GM19239 (cell line): ENCODE measurements at places on chromosomes 11 and 22.

GRCh38 chr22:28220626-28221363 lies 301.7 kb upstream of the PITPNB start:
- DNase-seq = no peak

DNA sequence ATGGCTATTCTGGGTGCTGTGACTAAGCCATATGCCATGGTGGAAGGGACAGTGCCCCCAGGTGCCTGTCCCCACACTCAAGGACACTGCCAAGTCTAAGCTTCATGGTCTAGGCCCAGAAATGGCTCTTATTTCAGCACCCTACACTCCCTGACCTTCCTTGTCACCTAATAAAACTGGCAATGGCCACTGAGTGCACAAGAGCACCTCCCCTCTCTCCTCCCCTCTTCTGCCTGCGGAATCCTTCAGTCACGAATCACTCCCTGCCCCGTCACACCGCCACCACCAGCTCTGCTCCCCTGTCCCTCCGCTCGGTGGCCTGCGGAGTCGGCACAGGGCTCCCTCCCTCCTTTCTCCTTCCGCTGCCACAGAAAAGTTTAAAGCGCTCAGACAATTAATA lies 19.0 kb upstream of the LMO1 start:
- no peak for DNase-seq

DNA sequence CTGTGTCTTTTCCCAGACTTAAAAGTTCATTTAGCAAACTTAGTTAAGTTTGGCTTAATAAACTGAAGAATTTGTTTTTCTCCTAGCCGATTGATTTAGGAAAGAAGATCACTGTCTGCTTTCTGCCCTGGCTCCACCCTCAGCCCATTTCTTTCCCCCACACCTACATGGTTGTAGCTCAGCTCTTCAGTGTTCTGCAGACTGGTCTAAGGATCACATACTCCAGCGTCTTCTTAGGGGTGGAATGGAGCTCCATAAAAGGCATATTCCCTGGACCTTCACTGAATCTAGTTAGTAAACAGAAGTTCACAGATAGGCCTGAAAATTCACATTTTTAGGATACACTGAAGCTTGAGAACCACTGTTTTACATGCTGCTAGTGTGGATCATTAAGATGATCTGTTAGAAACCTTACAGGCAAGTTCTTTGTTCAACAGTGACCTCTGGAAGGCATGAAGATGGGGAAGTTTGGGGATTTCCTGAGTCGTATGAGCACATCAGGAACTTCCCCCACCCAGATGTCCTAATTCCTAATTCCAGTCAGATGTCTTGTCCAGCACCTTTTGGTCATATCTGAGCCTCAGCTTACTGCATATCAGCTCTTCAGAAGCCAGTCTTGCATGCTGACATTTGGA lies 16.8 kb downstream of the PIWIL4 start:
- no peak for DNase-seq

DNA sequence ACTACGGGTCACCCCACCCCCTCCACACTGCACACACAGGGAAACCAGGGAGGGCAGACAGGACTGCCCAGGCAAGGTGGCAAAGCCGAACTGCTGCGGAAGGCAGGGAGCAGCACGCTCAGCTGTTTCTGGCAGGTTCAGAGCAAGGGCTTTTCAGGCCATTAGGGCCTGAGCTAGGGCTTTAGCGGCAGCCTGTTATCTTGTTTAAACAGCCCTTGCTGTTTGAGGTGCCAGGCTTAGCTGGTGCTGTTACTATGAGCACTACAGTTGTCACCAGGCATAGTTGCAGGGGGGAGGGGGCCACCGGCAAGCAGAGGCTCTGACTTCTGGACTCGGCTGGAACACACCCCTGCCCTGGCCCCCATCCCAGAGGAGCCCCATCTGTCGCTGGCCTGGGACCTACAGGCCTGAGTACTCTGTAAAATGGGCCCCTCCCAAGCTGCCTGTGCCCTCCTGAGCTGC lies 34.9 kb downstream of the RSPH14 start:
- no peak for DNase-seq

DNA sequence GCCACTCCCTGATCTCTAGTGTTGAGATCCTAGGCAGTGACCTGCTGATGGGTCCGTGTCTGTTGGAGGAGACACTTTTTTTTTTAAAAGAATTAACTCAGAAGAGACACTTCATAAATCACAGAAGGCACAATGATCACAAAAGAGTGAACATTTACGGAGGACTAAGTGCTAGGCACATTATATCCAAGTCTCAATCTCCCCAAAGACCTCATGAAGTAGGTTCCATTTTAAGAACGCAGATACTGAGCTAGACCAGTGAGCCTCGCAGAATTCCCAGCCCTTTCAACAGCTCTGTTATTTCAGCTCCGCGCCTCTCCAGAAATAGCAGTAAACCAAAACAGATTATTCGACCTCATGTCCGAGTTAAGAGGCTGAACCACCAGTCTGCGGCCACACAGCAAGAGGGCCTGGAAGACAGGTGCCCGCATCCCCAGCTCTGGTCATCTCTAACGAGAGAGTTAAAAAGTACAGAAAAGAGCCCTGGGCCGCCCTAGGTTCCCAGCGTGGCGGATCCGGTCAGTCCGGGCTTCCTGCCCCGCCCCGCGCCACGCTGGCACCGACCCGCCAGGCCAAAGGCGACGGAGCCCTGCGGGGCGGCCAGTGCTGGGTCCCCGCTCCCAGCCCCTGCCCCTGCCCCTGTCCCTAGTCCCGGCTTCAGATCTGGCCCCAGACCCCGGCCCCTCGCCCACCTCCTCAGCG lies 612 bp downstream of the XBP1 start:
- no peak for DNase-seq

GRCh38 chr22:46103181-46103580 lies 47.1 kb upstream of the PPARA start:
- no peak for DNase-seq

DNA sequence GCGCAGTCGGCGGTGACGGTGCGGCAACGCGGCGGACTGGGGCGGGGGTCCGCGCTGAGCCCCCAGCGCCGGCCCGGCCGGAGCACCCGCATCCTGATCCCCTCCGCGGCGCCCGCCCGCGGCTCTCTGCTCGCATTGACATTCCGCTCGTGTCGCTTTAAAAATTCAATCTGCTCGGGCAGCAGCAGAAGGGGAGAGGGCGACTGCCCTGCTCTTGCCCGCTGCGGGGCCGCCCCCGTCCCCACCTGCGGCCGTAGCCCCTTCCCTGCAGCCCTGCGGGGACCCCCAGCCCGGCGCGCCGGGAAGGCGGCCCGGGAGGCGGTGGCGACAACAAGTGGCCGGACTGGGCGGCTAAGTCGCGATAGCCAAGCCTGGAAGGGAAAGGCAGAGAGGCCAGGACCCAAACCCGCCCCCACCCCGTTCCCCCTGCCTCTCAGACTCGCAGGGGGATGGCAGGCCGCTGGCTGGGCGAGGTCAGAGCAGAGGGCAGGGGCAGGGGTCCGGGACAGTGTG lies 1.1 kb downstream of the CABP7 start:
- DNase-seq = no peak

DNA sequence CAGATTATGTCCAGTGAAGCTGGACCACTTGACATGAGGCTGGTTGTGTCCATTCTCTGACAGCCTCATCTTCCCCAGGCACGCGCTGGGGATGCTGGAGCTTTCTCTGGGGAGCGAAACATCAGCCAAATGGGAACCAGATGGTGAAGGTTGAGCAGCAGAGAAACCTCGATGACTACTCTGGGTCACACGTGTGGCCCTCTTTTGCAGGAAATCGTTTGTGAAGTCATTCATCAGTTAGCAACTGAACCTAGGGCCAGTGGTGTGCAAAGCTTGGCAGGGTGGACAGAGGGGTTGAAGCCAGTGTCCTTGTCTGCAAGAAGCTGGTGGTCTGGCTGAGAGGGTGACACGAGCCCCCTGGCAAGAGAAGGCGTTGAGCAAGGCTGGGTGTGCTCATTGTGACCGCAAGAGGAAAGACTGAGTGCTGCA lies 109.8 kb downstream of the ZBTB16 start:
- DNase-seq = no peak

GRCh38 chr11:13778345-13778744 lies 109.9 kb downstream of the FAR1 start:
- DNase-seq = no peak

- no peak for DNase-seq
These were observed 734 bp upstream of the TMEM123 start for GRCh38 chr11:102453302-102453695.

- no peak for DNase-seq
These were observed 27.9 kb downstream of the TCIRG1 start for GRCh38 chr11:68066742-68067141.

GRCh38 chr11:46914910-46915309 lies 3.4 kb downstream of the LRP4 start:
- DNase-seq = no peak

- peak; percentile 93 for DNase-seq
These were observed at the start of the genes RIBC2 and SMC1B for GRCh38 chr22:45413368-45414211. Gene RIBC2, plus strand, starts transcription at chr22:45413693. Its CDS starts 194 bp downstream, at chr22:45413887. Gene SMC1B, minus strand, starts transcription at chr22:45413599. Its CDS starts 32 bp downstream, at chr22:45413567.

- no peak for DNase-seq
These were observed 35.8 kb upstream of the HMOX1 start for GRCh38 chr22:35344956-35345690.

DNA sequence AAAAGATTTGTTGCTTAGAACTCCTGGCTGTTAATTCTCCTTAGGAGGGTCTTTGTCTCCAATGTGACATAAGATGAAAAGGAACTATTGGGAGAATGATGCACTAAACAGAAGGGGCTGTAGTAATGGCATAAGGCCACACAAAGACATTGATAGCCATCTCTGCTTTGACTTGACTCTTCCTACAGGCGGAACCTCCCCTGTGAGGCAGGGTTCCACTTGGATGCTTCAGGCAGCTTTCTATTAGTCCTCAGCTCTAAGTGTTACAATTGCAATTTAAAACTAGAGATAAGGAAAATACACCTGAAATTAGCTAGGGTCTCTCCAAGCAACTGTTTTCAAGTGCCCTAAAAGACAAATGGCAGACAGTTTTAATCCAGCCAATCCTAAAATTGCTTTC lies 391.6 kb upstream of the CCDC90B start:
- no peak for DNase-seq

GRCh38 chr11:92681586-92681985 lies 287.9 kb upstream of the MTNR1B start:
- no peak for DNase-seq

DNA sequence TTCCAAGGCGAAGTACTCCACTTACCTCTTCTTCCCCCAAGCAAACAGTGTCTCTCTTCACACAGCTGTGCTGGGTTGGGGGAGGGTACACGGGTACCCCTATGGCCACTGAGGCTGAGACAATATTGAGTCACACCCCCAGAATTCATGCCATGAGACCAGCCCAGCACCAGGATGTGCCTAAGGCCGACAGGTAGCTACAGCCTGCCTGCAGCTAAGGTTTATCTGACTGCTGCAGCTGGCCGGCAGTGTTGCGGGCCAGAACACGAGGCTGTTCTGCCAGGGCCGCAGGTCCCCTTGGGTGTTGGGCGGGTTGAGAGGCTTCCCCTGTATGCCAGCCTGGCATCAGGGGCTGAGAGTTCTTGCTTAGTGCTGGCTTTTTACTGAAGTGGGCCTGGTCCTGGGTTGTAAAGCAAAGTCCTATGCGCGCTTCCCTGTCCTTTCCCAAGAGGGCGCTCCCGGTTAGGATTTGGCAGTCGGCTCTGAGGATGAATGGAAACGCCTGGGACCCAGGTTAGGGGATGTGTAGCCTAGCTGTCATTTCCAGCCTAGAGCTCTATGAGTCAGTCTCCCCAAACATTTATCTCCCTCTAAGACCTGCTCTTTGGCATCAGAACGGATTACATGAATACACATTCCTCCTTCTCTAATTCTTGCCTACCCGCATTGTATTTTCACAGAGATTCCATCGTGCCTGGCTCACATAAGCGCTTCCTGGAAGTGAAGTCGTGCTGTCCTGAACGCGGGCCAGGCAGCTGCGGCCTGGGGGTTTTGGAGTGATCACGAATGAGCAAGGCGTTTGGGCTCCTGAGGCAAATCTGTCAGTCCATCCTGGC lies 7.1 kb downstream of the USP18 start:
- peak; percentile 35 for DNase-seq

GRCh38 chr11:66343176-66343575 lies 1.7 kb downstream of the BRMS1 start:
- no peak for DNase-seq

DNA sequence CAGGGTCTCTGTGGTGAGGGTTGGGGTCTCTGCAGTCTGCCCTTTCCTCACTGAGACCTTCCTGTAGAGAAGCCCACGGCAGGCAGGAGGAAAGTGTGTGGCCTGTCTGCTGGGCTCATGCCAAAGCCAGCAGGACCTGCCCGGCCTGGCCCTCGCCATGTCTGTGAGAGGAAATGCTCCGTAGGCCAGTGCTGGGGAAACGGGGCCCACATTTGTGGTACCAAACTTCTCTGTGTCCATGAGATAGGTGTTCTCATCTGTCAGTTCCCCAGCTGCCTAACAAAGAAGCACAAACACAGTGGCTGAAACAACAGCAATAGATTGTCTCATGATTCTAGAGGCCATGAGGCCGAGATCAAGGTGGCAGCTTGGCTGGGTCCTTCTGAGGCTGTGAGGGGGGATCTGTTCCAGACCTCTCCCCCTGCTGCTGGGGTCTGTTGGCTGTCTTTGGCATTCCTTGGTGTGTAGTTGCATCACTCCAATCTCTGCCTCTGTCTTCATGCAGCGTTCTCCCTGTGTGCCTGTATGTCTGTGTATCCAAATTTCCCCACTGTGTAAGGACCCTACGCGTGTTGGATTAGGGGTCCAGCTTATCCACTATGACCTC lies 772.5 kb downstream of the TBC1D22A start:
- no peak for DNase-seq

- peak; percentile 44 for DNase-seq
These were observed 694 bp downstream of the TMEM123 start for GRCh38 chr11:102451681-102452460.

- no peak for DNase-seq
These were observed 56.3 kb downstream of the VSIG10L2 start for GRCh38 chr11:126002181-126002580.

GRCh38 chr22:28015676-28016601 lies 96.9 kb upstream of the PITPNB start:
- no peak for DNase-seq

- DNase-seq = no peak
These were observed 282.1 kb downstream of the MIAT start for GRCh38 chr22:26939466-26939865.

GRCh38 chr11:16880184-16880801 lies 133.9 kb downstream of the PLEKHA7 start:
- no peak for DNase-seq

DNA sequence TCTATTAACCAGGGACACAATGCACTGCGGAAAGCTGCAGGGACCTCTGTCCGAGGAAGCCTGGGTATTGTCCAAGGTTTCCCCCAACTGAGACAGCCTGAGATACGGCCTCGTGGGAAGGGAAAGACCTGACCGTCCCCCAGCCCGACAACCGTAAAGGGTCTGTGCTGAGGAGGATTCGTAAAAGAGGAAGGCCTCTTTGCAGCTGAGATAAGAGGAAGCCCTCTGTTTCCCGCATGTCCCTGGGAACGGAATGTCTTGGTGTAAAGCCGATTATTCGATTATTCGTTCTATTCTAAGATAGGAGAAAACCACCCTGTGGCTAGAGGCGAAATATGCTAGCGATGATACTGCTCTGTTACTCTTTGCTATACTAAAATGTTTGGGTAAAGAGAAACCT lies 5.2 kb downstream of the BET1L start:
- no peak for DNase-seq
